ENCODE measurements at places on chromosomes 13 and 19.

GRCh38 chr13:83633746-83634145, 248.5 kb downstream of the SLITRK1 start:
- DNase-seq, result no peak

DNA sequence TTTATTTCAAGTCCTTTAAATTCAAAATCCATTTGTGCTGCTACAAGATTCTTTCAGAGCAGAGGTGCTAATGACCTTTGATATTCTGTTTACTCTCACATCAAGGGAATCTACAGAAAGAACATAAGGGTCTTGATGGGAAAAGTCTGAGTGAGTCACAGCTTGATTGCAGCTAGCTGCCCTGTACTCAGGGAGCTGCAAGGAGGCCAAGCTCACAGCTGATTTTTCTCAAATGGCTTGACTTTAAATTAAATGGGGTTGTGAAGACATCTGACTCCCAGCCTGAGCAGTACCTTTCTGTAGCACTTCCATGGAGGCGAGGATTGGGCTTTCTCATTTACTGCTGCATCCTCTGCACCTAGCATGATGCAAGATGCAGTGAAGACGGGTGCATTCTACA, 62.5 kb downstream of the RAP2A start:
- DNase-seq, result no peak

DNA sequence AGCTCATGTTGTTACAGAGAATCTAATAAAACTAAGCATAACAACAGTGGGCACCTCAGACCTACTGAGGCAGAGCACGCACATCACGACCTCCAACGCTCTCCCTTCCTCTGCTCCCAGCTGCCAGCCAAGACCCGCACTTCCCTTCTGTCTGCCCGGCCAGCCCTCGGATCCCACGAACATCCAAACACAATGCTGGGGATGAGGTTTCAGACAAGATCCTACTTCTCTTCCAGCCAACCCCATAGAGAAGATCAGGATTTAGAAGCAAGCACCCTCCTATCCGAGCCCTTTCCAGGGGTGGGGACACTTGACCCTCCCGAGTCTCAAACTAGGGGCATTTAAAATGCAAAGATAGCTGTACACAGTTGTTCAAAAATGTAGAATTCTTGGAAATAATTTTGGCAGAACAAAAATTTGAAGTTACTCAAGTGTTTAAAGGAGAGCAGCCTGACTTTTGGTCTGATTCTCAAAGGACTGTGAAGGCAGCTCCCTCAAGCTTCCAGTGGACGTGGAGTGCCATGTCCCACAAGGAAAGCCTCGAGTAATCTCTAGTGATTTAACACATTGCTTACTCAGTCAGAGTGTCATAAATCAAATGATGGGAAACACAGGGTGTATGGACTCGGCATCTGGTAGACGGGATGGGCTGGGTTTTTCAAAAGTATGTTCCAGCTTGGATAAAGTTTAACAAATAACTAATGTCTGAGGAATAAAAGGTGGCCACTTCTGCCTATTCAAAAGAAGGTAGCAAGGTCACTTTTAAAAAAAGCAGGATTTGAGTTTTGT, 32.8 kb downstream of the ANKRD10 start:
- no peak for DNase-seq

DNA sequence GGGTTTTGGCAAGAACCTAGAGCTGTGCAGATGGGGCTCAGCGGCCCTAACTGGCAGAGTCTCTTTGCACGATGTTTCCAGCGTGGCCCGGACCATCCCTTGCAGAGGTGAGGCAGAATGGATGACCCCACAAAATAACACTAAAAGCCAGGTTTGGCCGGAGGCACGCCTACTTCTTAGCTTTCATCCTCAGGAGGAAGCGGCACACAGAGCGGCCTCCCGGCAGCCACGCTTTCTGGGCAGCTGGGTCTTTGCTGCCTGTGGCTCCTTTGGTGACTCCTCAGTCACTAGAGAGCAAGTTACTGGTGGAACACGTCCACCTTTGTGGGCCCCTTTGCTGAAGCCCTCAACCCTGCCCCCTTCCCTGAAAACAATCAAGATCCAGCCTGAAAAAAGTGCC, 25.2 kb downstream of the TEX29 start:
- DNase-seq, result no peak

DNA sequence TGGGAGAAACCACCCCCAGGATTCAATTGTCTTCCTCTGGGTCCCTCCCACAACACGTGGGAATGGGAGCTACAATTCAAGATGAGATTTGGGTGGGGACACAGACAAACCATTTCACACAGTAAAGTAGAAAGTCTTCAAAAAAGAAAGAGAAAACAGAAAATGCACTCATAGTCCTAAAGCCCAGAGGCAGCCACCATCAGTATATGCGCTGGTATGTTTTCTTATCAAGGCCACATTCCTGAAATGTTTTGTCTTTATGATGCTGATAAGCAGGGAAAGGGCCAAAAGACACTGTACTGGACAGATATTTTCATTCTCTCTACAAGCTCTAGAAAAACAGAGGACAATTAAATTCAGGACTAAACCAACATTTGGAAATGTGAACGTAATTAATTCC, 375.8 kb upstream of the TSHZ3 start:
- DNase-seq, result no peak

- no peak for DNase-seq
These were observed 61.3 kb downstream of the ENOX1 start for GRCh38 chr13:43725460-43725859.

- no peak for DNase-seq
These were observed 17.8 kb downstream of the KCTD12 start for GRCh38 chr13:76868371-76868770.

DNA sequence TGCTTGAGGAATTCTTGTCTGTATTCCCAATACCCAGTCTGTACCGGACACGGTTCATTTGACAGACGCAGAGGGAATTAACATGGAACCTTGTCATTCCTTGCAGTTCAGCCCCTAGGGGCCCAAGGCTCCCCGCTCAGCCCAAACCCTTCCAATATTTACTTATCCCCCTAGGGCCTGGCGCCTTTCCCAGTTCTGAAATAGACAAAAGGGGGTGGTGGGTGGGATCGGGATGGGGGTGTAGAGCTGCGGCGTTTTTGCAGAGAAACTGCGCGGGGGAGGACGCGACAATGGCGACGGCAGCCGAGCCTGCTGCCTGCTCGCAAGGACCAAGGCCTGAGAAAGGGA, 583 bp downstream of the AKAP8L start:
- no peak for DNase-seq

- no peak for DNase-seq
These were observed 215.2 kb downstream of the NBEA start for GRCh38 chr13:35157143-35157755.

DNA sequence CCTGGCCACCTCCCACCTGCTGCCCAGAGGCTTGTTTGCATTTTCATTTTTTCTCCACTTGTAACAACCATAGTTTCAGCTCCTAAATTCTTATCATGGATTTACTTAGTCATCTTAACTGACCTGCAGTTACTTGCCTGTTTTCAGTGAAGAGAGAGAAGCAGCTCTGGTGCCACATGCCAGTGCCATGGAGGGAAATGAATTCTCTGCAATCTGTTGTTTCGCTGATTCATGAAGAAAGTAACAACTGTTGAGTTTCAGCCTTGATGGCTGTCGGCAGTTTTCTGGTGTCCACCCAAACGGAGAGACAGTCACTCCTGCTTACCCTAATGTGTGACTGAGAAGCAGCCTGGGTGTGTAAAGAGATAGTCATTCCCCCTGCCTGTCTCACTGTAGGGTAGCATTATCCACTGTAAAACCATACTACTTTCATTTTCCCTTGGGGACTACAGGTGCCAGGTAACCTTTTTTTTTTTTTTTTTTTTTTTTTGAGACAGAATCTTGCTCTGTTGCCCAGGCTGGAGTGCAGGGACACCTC, 116.1 kb downstream of the DNAJC3 start:
- no peak for DNase-seq

DNA sequence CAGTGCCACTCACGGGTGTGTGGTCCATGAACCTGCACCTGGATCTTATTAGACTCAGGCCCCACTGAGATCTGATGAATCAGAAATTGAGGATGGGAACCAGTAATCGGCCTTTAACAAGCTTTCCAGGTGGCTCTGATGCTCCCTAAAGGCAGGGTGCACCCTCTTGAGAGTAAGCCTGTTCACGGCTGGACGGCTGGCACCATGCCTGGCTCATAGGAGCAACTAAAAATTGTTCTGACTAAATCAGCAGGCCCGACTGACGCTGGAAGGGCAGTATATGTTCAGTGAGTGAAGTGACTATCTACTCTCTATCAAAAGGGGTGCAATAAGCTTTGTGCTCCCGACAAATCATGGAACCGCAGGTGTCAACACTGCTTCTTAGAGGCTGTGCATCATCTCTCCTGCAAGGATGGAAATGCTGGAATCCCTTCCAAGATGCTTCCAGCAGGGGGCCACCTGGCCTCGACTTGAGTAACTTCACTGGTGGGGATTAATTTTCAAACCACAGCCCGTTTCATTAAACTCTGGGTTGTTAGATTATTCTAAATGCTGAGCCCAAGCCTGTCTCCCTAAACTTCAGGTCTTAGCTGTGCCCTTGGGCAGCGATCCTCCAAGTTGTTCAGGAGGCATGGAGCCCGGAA, 28.4 kb downstream of the TMTC4 start:
- no peak for DNase-seq

GRCh38 chr13:114034481-114034891, 60.6 kb upstream of the C13orf46 start:
- no peak for DNase-seq

Data from stimulated activated CD4-positive, alpha-beta T cell treated with anti-CD3 and anti-CD28 coated beads, TNF-alpha, amount 100 ng/mL, for 48 hours (primary cell).